ENCODE measurements at places on chromosomes 12 and 14. TPM values are rescaled to one million over a fixed set of nuclear protein-coding genes. Genes with fewer than 3 reads are reported as not detected.
A peak's percentile ranks its signal among the peaks of the same experiment; 100 is the strongest.

Gene NFE2
- 0.26 TPM for total RNA-seq

Gene PPP1CC
- total RNA-seq: 40.2 TPM

Gene OXA1L
- total RNA-seq: 73.2 TPM

Gene RTRAF
- 15.2 TPM for total RNA-seq

Gene EMP1
- total RNA-seq: 40.5 TPM

Gene BCL2L14
- total RNA-seq: 14.5 TPM

Gene KLRC2
- total RNA-seq: 0.52 TPM

DNA sequence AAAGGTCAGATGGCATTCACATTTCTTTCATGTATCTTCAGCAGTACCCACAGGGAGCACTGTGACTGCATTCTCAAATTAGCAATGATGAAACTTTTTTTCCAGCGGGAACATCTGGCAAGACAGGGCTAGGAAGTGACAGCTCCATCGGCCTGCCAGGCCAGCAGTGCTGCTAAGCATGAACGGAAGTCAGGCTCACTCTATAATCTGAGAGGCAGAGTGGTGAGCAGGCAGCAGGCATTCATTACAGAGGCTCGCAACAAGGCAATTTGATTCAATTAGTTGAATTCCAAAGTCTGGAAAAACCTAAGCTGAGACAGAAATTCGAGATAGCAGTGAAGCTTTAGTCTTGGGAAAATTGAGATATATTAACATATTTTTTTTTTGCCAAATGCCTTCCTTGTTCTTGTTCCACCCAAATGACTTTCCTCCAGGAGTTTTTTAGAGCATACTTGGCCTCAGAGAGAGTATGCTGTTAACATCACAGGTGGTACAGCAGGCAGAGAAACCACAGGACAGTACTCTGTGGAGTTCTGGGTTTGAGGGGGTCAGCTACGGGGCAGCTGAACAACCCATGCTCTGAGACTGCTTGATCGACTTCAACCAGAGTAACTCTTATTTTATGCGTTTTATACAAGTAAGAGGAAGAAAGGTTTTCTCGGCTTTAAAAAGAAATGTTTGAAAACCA is 414.9 kb downstream of the APAF1 start:
- DNase-seq: no peak

DNA sequence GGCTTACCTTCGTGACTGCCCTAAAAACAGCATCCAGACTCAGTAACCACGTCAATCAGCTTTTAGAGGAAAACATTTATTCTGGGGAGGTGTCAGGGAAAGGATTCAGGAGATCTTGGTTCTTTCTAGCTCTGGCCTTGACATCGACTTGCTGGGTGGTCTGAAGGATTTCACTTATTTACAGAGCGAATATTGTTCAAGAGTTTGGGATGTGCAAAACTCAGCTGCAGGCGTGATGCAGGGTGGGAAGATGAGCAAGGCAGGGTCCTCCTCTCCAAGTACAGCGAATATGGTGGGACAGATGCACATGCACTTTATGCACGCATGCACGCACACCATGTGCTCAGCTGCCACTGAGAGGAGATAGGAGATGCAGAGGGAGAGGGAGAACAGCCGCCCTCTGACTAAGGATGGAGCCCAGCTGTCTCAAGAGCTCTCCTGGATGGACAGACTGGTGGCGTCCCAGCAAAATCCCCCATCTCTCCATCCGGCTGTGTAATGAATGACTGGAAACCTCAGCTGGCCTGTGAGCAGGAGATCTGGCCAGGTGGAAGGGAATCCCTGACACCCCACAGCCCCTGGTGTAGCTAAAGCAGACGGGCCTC is 24.4 kb upstream of the BDKRB1 start:
- no peak for DNase-seq

DNA sequence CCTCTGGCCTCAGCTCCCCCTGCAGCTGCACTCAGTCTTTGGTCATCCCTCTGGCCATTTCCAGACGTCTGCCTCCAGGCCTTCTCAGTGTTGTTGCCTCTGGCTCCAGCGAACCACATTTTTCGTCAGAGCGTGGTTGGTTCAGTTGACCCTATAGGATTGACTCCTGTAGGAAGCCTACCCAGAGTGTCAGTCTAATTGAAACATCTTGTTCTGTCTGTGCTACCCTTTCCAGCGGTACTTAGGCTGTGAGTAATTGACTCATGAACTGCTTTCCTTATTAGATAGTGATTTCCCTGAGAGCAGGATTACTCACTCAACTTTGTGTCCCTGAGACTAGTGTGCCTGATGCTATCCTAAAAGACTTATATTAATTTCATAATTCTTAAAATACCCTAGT is 373.2 kb downstream of the ATP23 start:
- DNase-seq: no peak

DNA sequence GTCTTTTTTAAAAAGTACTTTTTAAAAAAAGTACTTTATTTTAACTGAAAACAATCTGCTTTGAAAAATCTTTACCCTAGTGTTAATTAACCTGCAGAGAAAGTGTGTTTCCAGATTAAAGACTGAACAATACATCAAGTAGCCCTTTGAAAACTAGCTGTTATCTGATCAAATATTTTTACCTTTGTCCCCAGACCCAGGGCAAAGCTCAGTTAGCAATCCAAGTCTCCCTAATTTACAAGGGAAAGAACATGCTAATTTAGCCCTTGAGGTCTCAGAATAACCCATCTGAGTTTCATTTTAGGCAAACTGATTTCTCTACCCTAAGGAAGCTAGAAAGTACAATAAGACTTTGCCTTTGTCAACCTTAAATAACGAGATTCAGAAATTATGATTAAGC is 91.2 kb downstream of the PPM1H start:
- DNase-seq: no peak

DNA sequence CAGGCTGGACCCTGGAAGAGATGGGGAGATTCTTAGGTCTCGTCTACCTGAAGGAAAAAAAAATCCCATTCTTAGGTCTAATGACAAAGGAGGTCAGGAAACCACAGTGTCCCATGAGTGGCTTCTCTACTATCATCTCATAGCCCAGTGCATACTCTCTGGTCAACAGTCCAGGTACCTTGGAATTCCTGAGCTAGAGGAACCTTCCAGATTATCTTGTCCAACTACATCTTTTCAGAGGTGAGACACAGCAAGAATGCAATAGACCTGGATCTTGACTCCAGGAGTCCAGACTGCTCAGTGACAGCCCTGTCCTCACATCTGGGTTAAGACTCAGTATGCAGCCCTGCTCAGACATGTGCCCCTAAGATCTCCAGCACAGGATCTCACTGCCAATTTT is 177.5 kb upstream of the NOS1 start:
- no peak for DNase-seq

GRCh38 chr12:71469258-71469750 is 29.7 kb downstream of the LGR5 start:
- no peak for DNase-seq

GRCh38 chr12:71948390-71948789 is 9.7 kb downstream of the TPH2 start:
- no peak for DNase-seq

DNA sequence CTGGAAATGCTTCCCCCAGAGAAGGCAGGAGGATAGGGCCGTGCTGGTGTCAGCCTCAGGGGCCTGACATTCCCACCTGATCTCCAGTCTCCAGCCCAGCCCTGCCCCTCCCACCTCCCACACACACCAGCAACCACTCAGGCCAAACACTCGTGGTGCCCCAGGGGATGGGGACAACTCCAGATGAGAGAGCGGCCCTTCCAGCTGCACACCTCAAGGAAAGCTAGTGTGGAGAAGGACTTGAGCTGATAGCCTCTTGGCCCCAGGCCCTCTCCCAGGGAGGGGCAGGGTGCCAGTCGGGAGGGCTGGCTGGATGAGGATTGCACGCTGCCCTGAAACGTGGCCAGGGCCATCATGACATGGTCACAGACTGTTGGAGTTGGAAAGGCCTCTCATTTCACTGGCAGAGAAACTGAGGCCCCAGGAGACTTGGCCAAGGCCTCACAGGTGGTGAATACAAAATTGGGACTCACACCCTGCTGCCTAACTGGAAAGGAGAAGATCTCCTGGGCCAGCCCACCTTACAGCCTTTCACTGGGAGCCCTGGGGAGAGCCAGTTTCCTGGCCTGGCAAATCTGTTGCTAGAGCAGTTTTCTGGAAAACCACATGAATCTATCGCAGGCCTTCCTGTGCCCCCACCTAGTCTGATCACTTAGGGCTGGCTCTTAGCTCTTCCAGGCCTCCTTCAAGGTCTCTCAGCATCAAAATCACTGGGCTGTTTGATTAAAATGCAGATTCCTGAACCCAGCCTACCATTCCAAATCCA is 52.1 kb downstream of the IRF2BPL start:
- DNase-seq: peak; percentile 50

DNA sequence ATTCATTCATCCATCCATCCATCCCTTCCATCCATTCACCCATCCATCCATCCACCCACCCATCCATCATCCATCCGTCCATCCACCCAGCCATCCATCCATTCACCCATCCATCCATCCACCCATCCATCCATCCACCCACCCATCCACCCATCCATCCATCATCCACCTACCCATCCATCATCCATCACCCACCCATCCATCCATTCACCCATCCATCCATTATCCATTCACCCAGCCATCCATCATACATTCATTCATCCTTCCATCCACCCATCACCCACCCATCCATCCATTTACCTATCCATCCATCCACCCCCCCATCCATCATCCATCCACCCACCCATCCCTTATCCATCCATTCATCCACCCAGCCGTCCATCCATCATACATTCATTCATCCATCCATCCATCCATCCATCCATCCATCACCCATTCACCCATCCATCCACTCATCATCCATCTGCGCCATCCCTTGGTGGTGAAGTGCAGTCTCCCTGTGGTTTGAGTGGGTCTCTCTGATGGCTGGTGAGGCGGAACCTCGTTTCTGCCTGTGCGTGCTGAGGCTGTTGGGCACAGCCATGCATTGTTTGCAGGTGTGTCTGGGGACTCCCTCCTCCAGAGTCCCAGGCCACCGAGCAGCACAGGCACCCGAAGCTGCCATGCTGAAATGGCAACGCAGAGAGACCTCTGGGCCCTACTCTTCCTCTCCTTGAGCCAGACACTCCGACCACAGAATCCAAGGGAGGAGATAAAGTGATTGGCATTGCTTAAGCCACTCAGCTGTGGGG is 22.7 kb downstream of the NOC4L start:
- no peak for DNase-seq

DNA sequence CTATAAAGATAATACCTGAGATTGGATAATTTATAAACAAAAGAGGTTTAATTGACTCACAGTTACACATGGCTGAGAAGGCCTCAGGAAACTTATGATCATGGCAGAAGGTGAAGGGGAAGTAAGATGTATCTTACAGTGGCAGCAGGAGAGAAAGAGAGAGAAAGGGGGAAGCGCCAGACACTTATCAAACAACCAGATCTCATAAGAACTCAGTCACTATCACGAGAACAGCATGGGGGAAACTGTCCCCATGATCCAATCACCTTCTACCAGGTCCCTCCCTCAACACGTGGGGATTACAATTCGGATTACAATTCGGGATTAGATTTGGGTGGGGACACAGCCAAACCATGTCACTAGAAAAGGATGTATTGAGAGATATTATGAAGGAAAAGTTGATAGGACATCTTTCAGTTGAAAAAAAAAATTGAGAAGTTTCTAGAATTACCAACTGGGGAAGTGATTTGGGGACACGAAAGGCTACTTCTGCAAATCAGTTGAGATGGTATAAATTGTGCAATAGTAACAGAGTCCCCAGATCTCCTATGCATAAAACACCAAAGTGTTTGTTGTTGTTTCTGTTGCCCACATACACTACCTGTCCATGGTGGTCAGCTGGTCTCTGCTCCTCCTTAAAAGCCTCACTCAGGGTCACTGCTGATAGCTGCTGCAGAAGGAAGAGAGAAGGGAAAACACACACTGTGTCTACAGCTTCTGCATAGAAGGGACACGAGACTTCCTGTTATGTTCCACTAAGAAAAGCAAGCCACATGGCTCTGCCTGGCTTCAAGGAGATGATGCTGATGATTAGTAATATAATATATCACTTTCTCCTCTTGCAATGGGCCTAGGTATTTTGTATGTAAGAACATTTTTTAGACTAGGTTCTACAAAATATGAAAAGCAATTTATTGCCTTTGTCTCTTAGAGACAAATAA is 465.5 kb downstream of the PDZRN4 start:
- DNase-seq: no peak

DNA sequence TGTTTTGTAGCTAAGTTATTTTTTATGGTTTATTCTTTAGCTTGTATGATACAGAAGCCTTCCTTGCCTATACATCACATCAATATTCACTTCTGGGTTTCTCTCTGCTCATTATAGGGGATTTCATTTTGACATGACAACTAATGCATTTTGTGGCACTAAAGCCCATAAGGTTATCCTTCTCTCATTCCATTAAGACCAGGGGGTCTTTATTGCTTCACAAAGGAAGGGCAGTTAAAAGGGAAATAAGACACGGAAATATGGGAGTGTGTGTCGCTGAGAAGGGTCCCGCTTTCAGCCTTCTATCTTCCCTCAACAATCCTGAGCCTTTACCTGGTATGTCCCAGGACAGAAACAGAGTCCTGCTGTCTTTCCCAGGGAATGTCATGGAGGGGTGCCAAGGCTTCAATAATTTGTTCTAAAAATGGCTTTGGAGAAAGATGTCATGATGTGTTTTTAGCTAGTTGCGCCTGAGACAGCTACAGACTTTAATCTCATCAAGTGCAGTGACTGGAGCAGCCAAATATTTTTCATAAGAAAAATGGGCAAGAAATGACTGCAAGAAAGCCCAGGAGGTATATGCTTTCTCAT is 1145.4 kb upstream of the TMEM132C start:
- DNase-seq: no peak

DNA sequence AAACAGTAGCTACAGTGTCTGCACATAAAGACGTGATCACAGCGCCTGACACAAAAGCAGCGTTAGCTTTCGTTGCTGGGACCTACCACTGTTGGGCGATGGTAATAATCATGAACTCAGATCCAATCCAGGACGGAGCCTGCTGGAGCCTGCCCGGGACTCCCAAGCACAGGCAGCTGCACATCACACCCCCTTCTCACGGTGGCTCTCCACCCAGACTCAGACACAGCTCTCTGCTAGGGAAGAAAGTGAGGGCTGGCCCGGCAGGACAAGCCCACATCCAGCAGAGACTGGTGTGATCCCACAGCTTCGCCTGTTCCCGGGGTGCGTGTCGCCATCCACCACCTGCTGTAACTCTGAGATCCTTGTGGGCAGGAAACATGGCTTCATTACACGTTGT is 49.9 kb upstream of the FOXN3 start:
- no peak for DNase-seq

DNA sequence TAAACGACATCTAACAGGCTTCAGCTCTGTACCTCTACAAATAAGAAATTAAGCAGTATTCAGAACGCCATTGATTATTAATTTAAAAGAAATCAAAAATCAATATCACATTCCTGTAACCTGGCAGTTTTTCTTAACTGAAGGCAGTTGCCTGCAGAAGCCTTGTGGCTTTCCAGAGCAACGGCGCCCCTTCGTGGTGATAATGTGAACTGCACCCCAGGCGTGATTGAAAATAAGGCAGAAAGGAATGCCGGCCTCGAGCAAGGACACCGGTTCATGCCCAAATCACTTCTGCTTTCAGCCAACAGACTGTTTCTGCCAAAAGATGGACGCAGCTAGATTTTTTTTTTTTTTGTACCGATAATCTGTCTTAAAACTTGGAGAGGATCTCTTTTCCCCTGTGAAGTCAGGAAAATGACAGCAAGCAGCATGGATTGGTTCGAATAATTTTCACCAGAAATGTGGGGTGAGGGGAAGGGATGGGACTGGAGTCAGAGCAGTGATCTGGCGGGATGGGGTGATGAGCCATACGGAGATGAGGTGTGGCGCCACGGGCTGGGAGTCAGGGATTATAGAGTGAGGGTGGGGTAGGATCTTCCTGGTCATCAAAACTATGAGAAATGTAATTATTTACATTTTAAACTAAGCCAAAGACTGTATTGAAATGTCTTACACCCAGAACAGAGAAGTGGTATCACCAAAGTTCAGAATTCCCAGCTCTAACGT is 473.0 kb downstream of the DPF3 start:
- DNase-seq: peak; percentile 70
